A549 treated with RU486 at 1 μM for 4 hours (cell line): ENCODE measurements at places on chromosomes 3 and 15. TPM values are rescaled to one million over a fixed set of nuclear protein-coding genes. Genes with fewer than 3 reads are reported as not detected.

Gene LRTM1
- total RNA-seq = not detected in 5 replicates

Gene GOLGA8J
- not detected in 5 replicates for total RNA-seq

Gene CHD2
- 28.5 to 31.6 TPM (median 28.9 TPM) in 5 replicates for total RNA-seq

Gene CELF6
- 0.08 to 0.15 TPM (median 0.11 TPM) in 5 replicates for total RNA-seq

Gene BSN
- total RNA-seq = 0.08 to 0.20 TPM (median 0.15 TPM) in 5 replicates

Gene DLL4
- total RNA-seq = 0.35 to 0.81 TPM (median 0.67 TPM) in 5 replicates

Gene ZNF80
- total RNA-seq = not detected in 5 replicates

Gene HGD
- total RNA-seq = 15.0 to 18.9 TPM (median 15.9 TPM) in 5 replicates
